Karpas-422 (cell line): ENCODE measurements at places on chromosomes 12 and 14. TPM values are rescaled to one million over a fixed set of nuclear protein-coding genes. Genes with fewer than 3 reads are reported as not detected.
A peak's percentile ranks its signal among the peaks of the same experiment; 100 is the strongest.

The STAC3 gene
- total RNA-seq = 5.9 and 7.8 TPM in 2 replicates

DNA sequence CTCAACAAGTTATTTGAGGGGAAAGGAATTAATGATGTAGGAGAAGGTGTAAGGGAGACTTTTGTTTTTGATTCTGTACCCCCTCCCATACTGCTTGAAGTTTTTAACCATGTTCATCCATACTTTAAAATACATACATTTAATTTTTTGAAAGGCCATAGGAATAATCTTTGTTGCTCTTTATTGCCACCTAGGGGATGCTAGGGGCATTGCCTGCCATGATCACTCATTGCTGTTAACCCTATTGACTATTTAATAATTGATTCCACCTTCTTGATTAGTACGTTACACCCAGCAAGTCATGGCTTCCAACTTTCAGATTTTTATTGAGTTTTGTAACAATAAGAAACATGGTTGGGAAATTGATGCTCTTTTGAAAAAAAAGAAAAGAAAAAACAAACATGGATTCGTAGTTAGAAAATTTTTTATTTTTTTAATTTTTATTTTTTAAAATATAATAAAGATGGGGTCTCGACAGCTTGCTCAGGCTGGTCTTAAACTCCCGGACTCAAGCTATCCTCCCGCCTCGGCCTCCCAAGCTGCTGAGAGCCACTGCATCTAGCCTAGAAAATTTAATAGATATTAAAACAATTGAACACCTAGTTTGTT lies 8.5 kb upstream of the PRKAB1 start:
- DNase-seq = peak; percentile 78

DNA sequence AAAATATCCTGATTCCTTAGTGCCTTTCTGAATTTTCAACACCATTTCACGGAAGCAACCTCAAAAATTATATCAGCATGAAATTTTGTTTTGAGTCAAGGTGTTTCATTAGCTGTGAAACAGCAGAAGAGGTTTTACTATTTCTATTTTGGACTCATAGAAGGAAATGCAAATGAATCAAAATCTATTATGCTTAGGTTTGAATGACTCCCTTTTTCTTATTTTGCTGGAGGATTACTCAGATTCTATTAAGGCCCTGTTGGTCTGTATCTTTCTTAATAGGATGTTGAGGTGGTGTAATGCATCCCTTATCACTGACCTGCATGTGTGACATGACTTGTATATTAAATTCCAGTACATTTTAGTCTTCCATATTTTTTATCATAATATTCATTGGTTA lies 165.8 kb downstream of the TMTC2 start:
- no peak for DNase-seq

GRCh38 chr14:41404126-41404525 lies 202.6 kb upstream of the LRFN5 start:
- DNase-seq = no peak

DNA sequence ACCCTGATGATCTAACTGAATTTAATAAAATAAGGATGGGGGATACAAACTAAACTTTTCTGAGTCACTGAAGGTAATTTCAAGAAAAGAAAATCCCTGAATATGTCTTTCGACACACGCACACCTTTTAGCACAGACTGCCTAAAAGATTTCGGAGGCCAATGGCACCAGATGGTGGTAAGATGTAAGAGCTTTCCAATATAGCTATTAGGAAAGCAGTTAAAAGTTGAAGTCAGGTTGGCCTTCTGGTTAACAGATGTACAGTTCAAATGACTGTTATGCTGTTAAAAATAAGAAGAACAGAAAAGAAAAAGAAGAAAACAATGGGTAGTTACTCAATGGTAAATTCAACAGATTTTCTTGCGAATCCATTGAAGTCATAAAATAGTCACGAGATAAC lies 80.7 kb upstream of the KRR1 start:
- no peak for DNase-seq

- DNase-seq = peak; percentile 66
These were observed 18.8 kb downstream of the KNTC1 start for GRCh38 chr12:122545855-122546254.

The FGF6 gene
- not detected in 2 replicates for total RNA-seq

The CCDC198 gene
- not detected in 2 replicates for total RNA-seq

- no peak for DNase-seq
These were observed 119.4 kb downstream of the KTN1 start for GRCh38 chr14:55699131-55700057.

The SERPINA3 gene
- total RNA-seq = not detected in 2 replicates

DNA sequence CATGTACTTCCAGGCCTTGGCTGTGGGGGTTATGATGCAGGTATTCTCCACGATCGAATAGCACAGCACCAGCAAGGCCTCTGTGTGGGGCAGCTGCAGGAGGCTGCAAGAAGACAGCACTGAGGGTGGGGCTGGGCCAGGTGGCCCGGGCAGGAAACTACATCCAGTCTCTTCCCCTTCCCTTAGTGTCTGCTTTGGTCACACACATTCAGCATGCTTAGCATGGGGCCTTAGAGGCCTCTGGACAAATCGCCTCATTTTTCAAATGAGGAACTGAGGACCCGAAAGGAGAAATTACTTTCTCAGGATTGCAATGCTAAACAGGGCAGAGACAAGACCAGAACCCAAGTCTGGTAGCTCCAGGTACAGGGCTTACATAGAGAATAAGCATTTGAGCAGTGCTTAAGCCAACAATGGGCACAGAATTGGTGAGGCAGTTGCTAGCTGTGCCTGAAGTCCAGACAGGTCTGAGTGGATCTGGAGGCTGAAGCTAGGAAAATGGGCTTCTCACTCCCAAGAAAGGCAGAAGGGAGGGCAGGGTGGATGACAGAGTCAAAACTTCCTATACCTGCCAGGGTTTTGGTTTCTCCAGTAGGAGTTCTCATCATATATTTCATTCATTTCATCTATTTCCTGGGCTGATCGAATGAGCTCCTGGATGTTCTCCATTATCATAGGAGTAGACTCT lies 3.5 kb downstream of the ACRBP start:
- no peak for DNase-seq

The TSPAN19 gene
- not detected in 2 replicates for total RNA-seq

The DNAH10 gene
- 0.29 and 0.30 TPM in 2 replicates for total RNA-seq

GRCh38 chr14:35068238-35069012 lies 22.4 kb downstream of the FAM177A1 start:
- no peak for DNase-seq

- no peak for DNase-seq
These were observed 41.3 kb upstream of the ARID2 start for GRCh38 chr12:45688183-45688582.

DNA sequence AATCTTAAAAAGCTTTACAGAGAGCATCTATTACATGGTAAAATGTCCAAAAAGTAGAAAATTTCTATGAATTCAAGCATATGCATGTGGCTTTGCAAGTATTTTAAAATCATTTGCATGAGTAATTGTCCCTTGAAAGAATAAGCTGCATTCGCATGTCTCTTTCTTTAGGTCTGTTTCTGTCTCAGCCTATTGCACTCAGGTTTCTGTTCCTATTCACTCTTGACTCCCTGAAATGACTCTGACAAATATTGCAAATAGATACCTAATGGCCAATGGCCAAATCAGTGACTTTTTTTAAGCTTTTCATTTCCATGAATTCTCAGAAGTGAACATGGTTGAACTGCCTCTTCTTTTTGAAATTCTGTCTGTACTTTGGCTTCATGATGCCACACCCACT lies 6.4 kb upstream of the TTC8 start:
- peak; percentile 46 for DNase-seq

GRCh38 chr12:103020839-103021238 lies 63.4 kb downstream of the ASCL1 start:
- DNase-seq = no peak

The CNTN1 gene
- not detected in 2 replicates for total RNA-seq

The ENDOU gene
- total RNA-seq = 1.2 and 10.7 TPM in 2 replicates

DNA sequence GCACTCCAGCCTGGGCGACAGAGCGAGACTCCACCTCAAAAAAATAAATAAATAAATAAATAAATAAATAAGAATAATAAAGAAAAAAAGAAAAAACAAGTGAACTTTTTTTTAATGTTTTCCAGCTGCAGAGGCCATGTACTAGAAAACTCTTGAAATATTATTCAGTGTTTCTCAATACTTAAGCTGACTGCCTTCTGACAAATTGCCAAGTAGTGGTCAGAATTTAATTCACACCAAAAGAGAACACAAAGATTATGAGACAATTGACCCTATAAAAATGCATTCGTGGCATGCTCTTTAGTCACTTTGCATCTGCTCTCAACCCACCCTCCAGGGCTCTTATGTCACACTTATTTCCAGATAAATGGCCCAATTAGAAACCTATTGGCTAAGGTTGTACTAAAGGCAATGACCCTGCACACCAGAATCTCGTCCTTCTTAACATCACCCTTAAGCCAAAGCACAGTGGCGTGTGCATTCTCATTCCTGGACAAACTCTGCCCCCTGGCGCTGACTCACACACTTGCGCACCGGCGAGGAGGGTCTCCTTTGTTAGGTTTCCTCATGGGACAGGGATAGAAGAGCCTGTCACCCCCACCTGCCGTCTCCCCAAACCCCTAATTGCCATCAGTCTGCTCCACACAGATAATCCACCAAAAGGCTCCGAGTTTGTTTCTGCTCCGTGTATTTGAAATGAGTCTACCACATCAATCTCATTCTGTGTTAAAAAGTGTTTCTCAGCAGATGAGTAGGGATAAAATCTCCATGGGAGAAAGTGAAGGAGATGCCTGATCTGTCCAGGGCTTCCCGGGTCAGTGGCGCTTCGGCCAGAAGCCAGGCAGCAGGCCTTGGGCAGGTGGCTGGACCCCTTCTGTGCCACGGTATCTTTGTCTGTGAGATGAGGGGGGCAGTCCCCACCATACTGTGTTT lies 73.1 kb upstream of the CEP83 start:
- DNase-seq = peak; percentile 89

DNA sequence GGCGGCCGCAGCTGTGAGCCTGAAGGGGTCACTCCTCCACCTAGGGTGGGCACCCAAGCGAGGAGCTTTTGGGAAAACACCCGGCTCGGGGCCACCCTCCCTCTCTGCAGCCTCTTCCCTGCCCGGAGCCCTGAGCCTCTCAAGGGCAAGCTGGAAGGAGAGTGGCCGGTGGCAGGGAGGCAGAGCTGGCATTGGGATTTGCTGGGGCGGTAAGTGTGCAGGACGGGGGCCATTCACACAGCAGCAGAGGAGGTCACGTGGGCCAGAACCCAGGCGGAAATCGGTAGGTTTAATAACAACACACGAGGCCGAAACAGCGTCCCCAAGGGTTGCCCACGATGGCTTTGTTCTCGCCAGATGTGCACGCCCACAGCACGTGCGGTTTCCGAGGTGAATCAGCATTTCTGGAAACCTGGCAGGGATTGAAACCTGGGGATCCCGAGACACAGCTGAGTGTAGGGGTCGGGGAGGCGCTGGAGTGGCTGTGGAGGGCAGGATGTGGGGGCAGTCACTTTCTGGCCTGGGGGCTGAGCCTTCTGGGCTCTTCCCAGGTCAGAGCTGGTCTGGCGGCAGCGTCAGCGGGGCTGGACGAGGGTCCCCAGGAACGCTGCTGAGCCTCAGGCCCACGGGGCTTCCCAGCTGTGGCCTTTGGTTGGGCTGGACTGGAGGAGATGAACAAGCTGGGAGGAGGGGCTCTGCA lies 23.5 kb downstream of the NOC4L start:
- no peak for DNase-seq

GRCh38 chr14:64200170-64200569 lies 94.0 kb downstream of the ESR2 start:
- no peak for DNase-seq

The P2RX7 gene
- 0.18 TPM in 1 of 2 replicates, not detected in the other for total RNA-seq

The SLC41A2 gene
- 0.72 and 2.1 TPM in 2 replicates for total RNA-seq

The ALX1 gene
- total RNA-seq = not detected in 2 replicates

DNA sequence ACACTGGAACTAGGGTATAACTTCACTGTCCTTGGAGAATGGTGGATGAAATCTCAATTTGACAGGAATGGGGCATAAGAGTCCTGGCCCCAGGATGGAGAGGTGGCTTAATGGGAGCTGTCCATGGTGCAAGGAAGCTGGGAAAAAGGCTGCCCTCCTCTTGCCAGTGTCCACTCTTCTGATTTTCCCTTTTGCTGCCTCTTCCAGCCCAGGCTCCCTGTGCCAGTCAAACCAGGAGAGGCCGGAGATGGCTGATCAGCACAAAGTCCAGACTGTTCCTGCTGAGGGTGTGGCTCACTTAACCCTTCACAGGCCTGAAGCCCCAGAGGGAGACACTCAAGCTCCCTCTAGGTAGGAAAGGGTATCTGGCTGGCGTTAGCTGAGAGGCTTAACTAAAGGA lies at the start of gene MYO1A:
Gene MYO1A (minus strand): TSS at position 240 of the 400 bp plus-strand sequence. CDS start 1,806 bp downstream, outside the sequence.
- DNase-seq = no peak

DNA sequence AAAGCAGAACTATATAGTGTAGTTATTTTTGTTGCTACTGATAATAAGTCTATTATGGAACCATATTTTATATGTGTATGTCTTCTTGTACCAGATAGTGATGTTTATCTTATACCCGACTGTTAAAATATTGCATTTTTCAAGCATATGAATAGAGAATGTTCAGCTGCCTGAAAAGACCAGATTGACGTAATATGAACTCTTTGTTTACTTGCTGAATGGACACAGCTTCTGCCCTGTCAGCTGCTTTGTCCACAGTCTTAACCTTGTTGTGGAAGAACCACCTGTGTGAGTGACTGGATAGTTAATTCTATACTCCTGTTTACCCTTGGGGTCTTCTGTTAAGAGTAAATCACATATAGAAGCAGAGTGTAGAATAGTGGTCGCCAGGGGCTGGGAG lies 109.3 kb downstream of the LGR5 start:
- DNase-seq = no peak
